ENCODE measurements at places on chromosomes 13 and 19. TPM values are rescaled to one million over a fixed set of nuclear protein-coding genes. Genes with fewer than 3 reads are reported as not detected.

RETN gene
- total RNA-seq = not detected

ZNF442 gene
- 0.15 TPM for total RNA-seq

FAAP24 gene
- total RNA-seq = 6.4 TPM

MIA gene
- total RNA-seq = not detected

FUT2 gene
- total RNA-seq = not detected

TEX29 gene
- not detected for total RNA-seq

ABCC4 gene
- 36.4 TPM for total RNA-seq

MYO16 gene
- 0.05 TPM for total RNA-seq

DNA sequence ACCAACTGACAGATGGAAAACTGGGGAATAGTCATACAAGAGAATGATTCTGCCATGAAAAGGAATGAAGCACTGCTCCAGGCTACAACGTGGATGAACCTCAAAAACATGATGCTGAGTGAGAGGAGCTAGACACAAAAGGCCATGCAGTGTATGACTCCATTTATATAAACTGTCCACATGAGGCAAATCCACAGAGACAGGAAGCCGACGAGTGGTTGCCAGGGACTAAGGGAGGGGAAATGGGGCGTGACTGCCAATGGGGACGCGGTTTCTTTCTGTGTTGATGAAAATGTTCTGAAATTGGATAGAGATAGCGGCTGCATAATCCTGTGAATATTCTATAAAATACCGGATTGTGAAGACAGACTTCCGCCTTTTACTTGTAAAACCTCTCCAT is 10.2 kb downstream of the SMIM7 start:
- no peak for DNase-seq

DNA sequence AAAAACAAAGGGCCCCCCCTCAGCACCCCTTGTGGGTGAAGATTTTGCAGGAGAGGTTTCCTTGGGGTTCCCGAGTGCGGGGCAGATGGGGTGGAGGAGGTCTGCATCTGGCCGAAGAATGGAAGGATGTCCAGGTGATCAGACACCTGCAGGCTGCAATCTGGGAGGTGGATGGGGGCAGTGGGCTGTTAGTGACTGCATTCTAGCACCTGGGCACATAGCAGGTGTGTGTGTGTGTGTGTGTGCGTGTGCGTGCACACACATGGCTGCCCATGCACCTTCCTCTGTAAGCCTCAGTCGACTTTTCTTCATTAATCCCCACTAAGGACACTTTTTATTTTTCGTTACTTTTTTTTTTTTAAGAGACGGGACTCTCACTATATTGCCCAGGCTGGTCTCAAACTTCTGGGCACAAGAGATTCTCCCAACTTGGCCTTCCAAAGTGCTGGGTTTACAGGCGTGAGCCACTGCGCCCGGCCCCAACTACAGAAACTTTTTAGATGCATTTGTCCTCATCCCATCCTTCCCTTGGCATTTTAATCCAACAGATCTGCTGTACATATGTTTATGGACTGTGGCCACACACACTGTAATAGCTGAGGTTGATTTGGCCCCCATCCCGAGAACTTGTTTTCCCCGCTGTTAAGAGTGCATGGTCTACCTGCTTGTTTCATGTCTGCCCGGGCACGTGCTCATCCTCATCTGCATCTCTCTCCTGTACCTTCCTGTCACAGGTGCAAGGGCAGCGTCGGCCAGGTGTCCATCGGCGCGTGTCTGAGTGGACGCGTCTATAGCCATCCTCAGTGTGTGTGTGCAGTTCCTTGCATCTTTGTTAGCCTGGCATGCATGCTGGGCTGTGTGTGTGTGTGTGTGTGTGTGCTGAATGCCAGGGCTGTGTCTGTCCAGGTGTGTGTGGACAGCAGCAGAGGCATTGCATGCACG is 731 bp downstream of the MAG start:
- no peak for DNase-seq

GRCh38 chr19:2686360-2686759 is 16.1 kb downstream of the GNG7 start:
- DNase-seq = no peak

DNA sequence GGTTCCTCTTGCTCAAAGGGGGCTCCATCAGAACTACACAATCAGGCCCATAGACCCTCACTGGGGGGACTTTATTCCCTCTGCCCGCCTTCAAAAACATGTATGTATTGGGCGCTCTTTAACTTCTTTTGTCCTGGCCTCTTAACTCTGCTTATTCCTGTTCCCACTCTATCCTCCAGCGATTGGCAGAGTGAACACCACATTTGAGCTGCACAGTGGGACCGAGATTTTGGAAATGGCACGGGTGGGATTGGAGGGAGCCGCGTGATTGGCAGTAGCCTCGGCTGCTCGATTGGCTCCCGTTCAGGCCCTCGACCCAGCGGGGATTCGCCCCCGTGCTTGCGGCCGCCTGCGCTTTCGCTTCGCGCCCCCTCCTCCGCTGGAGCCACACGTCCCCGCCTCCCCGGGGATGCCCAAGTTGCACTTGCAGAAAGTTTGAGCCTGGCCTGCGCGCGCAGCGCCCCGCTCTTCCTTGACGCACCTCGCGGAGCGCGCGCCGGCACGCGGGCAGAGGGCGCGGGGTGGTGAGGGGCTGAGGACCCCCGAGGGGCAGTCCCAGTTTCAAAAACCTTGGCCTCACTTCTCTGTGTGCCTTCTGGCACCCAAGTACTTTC is at the start of gene ZIC5:
ZIC5 (minus strand) TSS at position 192 of the 614 bp plus-strand sequence; CDS start at position 28, 164 bp downstream.
- no peak for DNase-seq

DNA sequence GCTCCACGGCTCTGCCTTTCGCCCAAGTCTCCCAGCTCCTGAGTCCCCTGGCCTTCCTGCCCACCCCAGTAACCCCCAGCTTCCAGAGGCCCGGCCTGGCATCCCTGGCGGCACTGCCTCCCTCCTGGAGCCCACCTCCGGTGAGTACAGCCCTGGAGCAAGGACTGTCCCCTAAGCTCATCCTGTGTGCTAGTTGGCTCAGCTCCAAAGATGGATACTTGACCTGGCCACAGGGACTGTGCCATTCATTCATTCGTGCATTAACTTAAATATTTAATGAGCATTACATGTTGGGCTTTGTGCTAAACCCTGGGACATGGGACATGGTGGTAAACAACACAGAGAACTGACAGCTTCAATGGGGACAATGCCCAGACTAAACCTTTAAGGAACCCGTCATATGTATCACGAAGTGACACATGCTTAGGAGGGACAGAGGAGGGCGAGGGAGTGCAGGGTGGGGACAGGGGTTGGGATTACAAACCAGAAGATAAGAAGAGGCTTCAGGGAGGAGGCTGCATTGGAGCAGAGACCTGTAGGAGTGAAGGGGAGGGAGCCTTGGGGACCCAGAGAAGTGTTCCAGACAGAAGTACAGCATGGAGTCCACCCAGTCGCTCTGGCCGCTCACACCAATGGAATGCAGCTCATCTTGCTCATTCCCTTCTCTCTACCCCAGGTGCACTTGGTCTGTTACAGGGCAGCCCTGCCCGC is 6.9 kb upstream of the OVOL3 start:
- no peak for DNase-seq

DNA sequence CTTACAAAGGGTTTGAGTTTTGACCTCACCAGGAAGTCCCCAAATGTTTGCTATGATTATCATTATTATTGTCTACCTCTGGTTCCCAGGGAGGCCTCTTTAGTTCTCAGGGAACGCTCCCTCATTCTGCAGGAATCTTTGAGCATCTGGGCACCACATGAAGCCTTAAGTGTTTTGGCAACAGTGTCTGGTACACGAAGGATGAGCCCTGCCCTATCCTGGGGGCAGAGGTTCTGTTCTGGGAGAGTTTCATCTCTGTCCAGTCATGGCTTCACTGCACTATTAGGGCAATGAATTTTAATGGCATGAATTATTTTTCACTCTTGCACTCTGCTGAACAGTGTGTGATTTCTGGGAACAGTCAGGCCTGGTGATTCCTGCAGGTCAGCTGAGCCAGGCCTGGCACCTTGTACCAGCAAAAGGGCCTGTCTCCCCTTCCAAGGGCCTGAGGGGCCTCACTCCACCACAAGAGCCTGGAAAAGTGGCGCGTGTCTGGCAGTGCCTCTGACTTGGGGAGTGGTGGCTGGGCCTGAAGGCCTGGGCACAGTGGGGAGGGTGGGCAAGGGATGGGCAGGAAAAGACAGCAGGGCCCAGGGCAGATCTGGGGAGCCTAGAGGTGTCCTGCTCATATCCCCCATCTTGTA is 4.6 kb downstream of the FAM187B start:
- no peak for DNase-seq

DNA sequence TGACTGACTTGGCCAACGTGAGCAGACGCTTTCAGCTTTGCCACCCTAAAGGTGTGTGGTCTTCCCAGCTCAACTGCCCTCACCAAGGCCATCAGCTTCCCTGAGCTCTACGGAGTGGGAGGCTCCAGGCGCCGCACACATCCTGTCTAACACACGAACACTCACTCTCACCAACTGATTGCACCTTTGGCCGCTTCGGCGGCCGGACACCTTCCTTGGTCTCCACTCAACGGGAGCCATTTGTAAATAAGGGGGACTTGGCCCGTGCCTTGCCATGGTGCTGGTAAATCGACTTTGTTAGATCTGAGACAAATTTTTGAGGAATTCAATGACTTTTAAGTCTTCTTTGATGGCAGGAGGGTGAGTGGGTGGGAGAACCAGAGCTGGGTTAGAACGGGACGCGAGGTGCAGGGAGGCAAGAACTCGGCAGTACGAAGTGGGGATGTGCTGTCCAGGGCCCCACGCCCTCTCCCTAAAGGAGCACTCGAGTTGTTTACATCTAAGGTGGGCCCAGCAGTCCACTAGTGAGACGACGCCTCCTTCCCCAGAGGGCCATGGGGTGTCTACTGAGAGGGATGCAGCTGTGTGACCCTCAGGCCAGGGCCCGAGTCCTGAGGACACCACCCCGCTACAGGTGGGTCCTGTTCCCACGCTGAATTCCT is 4.4 kb downstream of the C13orf46 start:
- DNase-seq = no peak

- no peak for DNase-seq
Observed at GRCh38 chr13:51907040-51907732, 45.4 kb downstream of the CCDC70 start.

- DNase-seq = no peak
Observed at GRCh38 chr13:45592758-45593157, 22.8 kb downstream of the ERICH6B start.

GRCh38 chr13:114005206-114005724 is 31.4 kb upstream of the C13orf46 start:
- no peak for DNase-seq

- DNase-seq = no peak
Observed at GRCh38 chr13:98489446-98490194, 87.3 kb downstream of the STK24 start.

DNA sequence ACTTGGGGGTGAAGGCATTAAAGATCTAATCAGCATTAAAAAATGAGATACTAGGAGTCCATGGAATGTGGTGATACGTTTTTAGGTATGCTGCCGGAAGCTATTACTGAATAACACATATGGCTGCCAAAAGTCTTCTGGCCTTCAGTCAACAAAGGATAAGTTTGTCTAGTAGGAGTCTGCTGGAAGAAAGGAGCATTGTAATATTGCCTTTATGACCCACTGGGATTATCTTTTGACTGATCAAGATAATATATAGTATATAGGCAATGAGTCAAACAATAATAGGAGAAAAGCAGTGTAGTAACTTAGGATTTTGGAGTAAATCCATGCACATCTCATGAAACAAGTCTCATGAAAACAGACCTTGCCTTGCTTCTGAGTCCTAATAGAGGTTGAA is 295.4 kb downstream of the SLITRK6 start:
- DNase-seq = no peak

GRCh38 chr13:94431574-94431973 is 47.9 kb downstream of the DCT start:
- DNase-seq = no peak

GRCh38 chr19:45164577-45165335 is 4.0 kb upstream of the NKPD1 start:
- peak; percentile 64 for DNase-seq

DNA sequence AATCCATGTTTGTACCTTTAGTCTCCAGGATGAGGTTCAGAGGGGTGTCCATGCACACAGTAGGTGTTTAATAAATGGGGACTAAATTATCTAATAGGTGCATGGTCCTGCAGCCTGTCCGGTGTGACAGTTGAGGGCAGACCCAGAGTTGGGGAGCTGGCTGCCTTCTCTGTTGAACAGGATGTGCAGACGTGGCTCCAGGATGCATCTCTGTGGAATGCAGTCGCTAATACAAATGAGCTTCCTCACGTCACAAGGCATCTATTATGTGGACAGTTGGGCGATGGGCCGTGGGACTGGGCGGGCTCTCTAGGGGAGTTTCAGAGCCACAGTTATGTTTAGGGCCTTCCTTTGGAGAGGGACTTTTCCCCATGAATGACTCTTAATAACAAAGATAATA is 71.0 kb downstream of the SIPA1L3 start:
- DNase-seq = no peak
